Thymus (tissue), 14 donors: ENCODE measurements at places on chromosomes 1 and 21.

DNA sequence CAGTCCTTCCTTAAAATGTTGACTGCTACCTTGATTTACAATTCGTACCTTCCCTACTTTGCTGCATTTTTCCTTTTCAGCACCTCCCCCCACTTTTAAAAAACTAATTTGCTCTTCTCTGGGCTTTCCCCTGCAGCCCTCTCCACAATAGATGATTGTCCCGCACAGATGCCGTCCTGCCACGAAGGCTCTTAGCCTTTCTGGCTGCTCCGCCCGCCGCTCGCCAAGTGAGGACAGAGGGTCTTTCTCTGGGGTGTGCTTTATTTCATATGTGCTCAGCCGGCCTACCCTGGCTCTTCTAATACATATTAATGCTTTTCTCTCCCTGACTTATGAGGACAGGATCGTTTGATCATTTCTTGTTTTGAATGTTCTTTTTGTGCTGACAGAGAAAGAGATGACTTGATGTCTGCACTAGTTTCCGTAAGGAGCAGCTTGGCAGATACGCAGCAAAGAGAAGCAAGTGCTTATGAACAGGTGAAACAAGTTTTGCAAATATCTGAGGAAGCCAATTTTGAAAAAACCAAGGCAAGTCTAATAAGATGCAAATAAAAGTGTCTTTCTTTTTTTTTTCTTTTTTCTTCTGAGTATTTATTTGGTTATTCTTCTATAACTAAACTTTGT is 60.6 kb downstream of the SDCCAG8 start:
- DNase-seq = no peak

- DNase-seq = no peak
Observed at GRCh38 chr21:46307625-46308024, 16.0 kb downstream of the C21orf58 start.

GRCh38 chr1:35297886-35298285 is 29.4 kb downstream of the ZMYM4 start:
- no peak for DNase-seq

GRCh38 chr1:229378586-229379367 is 35.9 kb upstream of the CCSAP start:
- no peak for DNase-seq

GRCh38 chr1:214513394-214513793 is 38.0 kb downstream of the PTPN14 start:
- no peak for DNase-seq

GRCh38 chr1:246632281-246633168 is 66.3 kb downstream of the CNST start:
- no peak for DNase-seq

DNA sequence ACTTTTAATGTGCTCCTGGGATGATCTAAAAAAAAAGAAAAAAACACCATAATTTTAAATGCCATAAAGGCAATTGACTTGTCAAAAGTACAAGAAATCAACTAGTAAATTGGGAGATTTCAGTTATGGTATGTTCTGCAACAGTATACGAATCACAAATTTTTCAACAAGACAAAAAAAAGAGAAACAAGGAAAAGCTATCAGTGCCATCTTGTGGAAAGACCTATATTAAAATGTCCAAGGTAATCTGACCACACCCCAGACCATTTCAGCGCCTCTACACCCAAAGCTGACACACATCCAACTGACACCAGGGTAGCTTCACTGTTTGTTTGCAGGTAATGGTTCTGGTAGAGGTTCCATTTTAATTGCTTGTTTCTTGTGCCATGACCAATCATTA is 5.0 kb upstream of the DUSP23 start:
- no peak for DNase-seq

DNA sequence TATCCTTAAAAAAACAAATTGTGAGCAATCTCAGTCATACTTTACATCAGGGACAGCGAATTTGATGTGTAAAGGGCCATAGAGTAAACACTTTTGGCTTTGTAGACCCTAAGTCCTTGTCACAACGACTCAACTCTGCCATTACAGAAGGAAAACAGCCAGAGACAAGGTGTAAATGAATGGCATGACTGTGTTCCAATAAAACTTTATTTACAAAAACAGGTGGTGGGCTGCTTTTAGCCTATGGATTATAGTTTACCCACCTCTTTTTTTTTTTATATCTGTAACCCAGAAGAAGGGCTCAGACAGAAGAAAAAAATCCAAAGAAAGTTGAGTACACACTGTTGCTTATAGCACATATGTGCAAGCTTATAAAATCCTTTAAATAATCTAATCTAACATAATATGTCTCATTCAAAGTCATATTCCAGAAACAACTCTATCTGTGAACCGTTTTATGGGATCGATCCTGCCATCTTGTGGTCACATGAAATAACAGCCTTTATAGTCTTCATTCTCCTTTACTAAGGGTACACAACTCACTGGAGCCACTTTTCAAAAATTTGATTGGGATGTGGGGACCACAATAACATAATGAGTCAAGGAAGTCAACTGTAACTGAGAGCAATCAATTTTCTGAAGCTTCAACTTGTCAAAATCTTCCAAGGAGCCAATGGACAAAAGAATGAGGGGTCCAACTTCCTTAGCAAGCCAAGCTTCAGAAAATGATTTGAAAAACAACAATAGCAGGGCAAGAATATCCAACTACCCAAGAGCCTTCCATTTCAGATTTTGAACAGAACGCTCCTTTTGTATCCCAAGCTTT is 142.2 kb upstream of the KRTAP19-8 start:
- no peak for DNase-seq

GRCh38 chr1:240705579-240705978 is 93.6 kb upstream of the GREM2 start:
- DNase-seq = no peak

DNA sequence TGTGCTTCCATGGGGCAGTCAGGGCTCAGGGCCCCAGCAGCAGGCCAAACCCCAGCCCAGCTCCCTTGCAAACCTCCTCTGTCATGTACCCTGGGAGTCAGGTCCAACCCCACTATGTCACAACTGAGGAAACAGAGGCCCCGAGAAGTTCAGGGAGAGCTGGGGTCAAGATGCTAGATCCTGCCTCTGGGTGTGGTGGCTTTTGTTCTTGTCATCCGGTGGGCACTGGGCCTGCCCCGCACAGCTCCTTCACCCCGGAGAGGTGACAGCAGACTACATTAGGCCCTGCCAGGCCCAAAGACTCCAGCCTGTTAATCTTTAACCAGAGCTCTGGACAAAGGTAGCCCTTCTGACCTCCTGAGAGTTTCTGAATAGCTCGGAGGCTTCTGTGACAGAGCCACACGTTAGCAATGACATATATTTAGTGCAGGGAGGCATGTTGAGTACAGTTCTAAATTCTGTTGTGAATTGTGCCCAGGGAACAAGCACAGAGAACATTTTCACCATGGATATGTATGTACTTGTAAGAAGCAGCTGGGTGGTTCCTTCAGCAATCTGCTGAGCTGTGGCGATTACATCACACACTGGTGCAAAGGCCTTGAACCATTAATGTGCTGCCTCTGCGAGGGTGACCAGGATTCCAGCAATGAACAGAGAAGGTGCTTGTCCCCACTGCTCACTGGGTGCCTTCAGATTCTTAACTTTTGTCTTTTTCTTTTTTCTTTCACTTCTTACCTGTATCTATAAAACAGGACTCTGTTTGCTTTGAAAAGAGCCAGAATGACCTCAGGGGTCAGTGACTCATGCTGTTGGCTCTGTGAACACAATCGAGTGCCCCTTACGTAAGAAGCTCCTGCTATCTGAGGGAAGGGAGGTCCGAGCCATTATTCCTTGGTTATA is 102.8 kb downstream of the RHOU start:
- no peak for DNase-seq

DNA sequence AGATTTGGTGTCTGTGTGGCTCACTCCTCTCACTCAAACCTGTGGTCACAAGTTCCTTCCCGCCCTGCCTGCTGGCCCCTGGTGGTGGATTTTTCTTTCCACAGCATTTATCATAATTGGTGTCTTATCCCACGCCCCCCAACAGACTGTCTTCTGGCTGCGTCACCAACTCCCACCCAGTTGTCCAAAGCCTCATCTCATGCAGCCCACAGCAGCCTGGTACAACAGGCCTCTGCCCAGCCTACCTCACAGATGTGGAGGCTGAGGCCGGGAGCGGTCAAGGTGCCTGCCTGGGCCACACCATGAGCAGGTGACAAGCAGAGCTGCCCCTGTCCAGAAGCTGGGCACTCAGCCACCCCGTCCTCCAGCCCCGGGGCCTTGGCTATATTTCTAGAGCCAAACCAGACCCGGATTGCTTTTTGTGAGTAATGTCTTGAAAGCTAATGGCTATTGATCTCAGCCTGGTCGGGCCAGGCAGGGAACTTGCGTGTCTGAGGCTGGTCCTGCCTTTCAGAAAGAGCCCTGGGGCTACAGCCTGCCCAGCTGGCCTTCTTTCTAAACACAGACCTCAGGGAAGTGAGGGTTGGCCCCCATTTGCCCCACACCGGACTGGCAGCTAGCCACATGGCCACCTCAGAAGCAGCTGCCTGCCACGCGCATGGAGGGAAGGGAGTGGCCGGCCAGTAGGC is 2.6 kb downstream of the KCNAB2 start:
- no peak for DNase-seq

- no peak for DNase-seq
Observed at GRCh38 chr1:212648431-212648830, 39.9 kb downstream of the ATF3 start.

DNA sequence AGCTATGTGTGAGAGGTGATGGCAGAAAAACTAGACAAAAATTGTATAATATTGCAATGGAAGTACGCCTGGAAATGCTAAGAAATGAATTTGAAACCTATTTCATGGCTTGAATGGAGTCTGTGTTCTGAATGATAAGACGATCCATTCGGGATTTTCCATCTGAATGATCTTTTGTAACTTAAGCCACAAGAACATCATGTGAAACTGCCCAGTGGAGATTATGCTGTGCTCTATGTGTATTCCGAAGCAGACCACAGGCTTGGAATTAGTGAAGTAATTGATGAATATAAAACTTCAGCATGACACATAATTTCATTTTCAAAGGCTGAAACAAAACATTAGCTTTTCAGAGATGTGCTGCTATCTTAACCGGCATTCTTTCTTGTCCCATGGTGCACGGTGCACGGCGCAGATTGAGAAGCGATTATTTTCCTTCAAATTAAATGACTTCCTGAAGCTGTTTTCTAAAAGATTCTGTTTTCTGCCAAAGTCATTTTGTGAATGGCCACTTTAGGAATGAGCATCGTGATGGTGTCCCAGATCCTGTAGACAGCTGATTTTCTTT is 652.9 kb downstream of the PLA2G4A start:
- DNase-seq = no peak

DNA sequence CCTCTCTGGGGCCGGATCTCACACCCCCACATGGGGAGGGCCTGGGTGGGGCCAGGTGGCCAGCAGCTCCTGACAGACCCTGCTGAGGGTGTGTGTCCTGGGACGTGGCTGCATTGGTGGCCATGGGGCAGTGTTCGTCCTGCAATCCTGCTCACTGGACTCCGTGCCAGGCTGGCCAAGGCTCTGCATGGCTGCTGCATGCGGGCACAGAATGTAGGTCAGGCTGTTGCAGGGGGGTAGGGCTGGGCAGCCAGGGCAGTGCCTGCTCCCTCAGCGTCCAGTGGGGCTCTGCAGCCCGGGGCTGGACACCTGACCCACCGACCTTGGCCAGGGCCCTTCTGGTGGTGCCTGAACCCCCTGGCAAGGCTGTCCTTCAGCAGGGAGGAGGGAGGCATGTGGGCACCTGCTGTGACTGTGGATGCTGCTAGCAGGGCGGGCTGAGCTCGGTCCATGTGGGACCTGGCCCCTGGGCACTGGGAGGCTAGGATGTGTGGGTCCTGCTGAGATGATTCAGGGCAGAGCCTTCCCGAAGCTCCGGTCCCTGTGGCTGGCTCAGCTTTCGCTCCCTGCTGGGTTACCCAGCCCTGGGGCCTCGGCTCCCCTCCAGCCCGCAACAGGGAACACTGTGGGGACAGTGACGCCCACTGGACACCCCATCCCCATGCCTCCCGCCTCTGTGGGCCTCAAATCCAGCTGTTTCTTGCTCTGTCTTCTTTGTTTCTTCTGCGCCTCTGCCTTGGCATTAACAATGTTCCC is 14.9 kb upstream of the PLCH2 start:
- DNase-seq = no peak

DNA sequence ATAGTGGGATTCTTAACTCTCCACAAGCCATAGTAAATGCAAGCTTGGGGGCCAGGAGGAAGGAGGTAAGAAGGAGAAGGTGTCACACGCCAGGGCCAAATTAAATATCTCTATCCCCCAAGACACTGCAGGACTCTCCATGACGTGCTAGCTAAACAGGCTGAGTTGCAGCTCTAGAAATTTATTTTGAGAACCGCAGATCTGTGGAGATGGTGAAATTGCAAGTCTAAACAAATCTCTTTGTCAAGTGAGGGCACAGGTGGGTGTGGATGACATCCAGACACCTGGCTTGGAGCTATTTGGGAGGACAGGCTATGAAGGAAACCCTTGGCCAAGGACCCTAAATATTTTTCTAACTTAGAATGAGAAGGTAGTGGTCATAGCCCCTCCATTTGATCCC is 39.5 kb upstream of the USP1 start:
- DNase-seq = no peak

DNA sequence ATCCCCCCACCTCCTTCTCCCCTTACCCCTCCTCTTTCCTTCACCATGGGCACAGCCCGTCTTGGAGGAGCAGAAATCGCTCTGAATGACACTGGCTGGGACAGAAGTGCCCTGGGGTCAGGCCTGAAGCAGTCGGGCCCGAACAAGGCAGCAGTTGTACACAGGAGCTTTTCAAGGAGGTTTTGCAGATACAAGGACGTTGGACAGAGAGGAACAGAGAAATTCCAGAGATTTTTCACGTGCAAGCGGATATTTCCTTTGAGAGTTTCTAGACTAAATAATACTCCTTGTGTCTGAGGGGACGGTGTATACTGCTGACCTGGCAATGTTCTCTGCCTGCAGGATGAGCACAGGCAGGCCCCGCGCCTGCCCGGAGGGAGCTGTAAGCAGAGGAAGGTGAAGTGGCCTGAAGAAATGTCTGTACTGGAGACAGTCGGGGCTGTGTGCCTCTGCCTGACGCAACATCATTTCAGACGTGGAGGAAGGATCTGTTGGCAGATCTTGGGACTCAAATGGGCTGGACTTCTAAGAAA is 95.3 kb upstream of the SLC25A33 start:
- no peak for DNase-seq
